ENCODE measurements at places on chromosomes 5 and 9.

DNA sequence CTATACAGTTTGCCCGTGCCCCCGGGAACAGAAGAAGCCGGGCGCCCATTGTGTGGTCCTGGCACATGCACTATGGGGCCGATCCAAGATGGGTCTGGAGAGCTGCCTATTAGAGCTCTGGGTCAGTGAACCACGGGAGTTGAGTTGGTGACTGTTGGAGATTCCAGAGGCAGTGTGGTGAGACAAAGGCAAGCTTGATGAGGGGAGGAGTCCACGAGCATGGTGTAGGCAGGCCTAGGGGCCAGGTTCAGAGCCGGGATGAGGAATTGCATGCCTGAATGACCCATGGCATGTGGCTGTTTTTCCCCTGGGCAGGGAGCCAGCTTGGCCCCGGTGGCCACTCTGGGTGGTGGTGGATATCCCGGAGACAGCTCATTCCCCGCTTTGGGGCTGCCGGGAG lies 84.4 kb upstream of the STC2 start:
- DNase-seq, result no peak

DNA sequence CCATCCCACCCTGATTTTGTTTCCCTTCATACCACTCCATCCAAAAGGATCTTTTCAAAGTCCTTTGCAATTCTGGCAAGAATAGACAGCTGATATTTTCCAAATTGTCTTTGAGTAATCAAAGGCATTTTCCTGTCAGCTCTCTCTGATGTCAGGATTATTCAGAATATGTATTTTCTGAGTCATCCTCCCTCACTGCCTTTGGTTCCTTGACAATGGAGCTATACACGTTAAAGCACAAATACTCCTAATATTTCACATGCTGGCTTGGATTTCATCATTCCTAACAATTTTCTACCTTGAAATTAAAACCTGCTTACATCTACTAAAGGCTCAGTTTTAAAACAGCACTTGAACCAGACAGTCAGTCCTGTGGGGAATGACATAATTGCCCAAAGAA lies 379.4 kb downstream of the GADD45G start:
- DNase-seq, result no peak

DNA sequence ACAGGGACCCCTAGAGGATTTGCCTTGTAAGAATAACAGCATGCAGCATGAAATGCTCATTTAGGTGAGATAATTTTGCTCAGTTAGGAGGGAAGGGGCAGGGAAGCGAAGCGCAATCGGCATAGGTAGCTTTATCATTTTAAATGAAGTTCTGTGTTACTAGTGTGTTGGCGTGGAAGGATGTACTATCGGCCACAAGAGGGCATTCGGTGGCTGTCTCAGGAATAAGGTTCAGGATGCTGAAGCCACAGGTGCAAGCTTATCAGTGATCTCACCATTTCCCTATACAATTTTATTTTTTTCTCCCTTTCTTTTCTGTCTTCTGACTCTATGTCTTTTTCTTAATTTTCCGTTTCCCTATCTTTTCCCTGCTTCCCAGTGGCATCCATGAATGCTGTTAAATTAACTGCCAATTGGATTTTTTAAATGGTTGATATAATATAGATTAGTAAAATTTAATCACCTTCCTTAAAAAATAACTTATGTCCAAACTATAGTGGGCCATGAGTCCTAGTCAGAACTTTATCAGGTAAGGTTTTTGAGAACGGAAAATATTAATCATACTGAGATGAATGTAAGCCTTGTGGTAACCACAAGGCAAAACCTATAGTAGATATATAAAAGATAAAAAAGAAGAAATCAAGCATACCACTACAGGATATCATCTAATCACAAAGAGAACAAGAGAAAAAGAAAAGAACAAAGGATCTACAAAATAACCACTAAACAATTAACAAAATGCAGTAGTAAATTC lies 1.2 kb upstream of the INSL6 start:
- peak; percentile 55 for DNase-seq

GRCh38 chr5:173279166-173279565 lies 44.2 kb upstream of the NKX2-5 start:
- DNase-seq, result no peak

DNA sequence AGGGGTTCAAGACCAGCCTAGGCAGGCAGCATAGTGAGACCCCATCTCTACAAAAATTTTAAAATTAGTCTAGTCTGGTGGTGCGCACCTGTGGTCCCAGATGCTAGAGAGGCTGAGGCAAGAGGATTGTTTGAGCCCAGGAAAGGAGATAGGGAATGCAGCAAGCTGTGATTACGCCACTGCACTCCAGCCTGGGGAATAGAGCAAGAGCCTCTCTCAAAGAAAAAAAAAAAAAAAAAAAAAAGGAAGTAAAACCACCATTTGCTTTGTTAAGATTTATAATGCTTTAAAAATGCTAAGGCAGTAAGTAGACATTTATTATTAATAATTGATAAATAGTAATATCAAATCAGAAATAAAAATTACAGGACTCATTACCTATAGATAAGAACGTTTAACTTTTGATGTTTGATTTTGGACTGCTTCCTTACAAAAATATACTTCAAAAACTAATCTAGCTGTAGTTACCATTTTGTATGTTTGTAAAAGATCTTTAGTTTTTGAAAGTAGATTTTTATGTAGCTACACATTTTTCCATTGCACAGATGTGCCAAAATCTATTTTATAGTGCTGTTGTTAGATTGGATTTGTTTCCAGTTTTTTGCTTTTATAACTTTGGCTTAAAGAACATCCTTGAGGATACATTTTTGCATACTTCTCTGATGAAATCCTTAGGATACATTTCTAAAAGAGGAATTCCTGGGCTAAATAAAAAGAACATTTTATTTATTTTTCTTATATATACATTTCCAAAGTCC lies 86.4 kb downstream of the INIP start:
- no peak for DNase-seq

GRCh38 chr9:138009016-138009802 lies 131.6 kb downstream of the CACNA1B start:
- DNase-seq, result no peak

DNA sequence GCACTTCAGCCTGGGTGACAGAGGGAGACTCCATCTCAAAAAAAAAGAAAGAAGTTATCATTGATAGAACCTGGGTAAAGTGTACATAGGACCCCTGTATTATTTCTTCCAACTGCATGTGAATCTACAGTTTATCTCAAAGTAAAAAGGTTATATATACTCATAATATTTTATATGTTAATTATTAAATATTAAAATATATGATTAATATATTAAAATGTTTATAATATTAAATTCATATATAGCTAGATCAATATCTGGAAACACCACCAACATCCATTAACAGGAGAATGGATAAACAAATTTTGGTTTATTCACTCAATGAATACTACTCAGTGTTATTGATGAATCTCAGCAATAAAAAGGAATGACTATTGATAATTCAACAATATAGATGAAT lies 19.7 kb downstream of the C5orf15 start:
- no peak for DNase-seq

DNA sequence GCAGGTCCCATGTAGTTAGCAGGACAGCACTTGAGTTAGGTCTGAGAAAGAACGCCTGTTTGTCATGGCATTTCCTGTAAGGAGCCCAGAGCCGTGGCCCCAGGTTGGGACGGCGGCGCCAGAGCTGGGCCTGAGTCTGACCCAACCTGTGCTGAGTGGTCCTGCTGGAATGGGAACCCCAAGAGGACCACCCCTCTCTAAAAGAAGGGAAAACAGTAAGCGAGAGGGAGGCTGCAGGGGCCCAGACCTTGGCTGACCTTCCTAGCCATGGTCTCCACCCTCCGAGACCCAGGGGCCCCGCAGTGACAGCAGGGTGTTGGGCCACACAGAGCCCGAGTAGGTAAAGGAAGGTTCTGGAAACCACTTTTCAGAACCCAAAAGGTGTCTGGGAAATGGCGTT lies 1.8 kb upstream of the LRRC14B start:
- no peak for DNase-seq

DNA sequence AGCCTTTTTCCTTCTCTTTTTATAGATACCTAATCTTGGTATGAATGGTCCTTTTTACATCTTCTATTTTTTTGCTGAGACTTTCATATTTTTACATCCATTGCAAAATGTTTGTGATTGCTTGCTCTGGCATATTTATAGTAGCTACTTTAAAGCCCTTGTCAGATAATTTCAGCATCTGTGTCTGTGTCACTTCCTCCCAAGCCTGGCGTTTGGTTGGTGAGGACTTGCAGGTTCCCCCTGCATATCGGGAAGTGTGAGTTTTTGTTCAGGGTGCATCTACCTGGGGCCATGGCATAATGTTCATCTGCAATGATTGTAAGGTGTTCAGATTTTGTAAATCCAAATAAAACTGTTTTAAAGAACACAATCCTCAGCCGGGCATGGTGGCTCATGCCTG lies 8.9 kb downstream of the FBXW5 start:
- DNase-seq, result no peak

DNA sequence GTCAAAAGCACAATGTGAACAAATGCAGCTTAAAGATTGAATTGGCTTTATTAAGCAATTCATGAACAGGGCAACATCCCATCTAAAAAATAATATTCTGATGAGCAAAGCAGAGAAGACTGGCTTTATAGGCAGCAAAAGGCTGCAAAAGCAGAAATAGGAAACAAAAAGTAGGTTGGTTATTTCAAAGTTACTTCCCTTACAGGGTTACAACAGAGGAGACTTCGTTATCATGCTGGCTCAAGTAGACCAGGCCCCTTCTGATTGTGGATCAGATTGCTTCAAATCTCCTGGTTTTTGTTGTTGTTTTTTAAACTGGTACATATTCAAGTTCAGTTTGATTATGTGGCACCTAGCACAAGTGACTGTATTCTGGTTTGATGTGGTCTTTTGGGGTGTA lies 73.1 kb downstream of the MAN2A1 start:
- DNase-seq, result no peak

- no peak for DNase-seq
Measured at GRCh38 chr9:130200038-130200849, 28.0 kb downstream of the NCS1 start.

DNA sequence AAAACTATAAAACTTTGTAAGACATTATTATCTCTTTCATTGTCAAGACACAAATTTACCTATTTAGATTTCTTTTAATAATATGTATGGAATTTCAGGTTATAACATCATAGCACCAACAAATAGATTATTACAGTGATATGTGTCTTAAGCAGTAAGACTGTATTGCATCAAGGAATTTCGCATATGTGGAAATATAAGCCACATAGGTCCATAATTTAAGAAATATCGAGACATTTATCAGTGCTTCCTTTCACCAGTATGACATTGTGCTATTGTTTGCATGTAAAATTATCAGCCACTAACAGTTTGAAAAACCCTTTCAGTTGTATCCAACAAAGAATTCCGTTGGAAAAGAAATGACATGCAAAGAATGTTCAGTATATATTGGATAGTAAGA lies 186.7 kb upstream of the RASA1 start:
- no peak for DNase-seq

GRCh38 chr5:159073026-159073425 lies 26.7 kb downstream of the EBF1 start:
- no peak for DNase-seq

DNA sequence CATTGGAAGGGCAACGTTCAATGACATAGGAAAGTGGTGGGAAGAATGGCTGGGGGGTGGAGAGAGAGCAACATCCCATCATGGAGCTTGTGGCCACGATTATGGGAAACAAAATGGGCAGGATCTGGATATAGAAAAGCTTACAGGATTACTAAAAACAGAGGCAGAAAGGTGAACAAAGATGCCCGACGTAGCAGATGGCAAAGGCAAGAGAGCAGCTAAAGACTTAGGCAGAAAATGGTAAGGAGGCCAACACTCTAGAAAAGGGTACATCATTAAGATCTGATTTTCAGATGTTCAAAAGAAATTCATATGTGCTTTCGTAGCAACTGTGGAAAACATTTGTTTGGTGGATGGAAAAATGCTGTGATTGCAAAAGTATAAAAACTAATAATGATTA lies 102.5 kb downstream of the OTULIN start:
- DNase-seq, result no peak

GRCh38 chr5:150672237-150672883 lies 11.3 kb downstream of the MYOZ3 start:
- DNase-seq, result peak; percentile 52

DNA sequence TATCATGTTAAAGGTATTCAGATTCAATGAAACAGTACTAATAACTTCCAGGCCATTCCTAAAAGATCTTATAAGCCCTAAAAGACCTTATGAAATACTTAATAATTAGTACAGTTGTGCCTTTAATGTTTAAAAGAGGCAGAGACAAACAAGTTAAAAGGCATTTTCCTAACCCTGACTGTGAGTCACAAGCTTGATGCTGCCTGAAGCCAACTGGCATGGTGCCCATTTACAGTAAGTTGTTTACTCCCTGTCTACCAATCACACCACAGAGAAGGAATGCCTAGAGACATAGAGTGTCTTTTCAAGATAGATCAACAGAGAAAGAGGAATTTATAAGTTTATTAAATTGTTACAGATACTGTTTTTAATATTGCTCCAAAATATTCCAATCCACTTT lies 47.8 kb downstream of the NR3C1 start:
- DNase-seq, result peak; percentile 50

- DNase-seq, result no peak
Measured at GRCh38 chr9:15032860-15033259, 122.6 kb upstream of the FREM1 start.

DNA sequence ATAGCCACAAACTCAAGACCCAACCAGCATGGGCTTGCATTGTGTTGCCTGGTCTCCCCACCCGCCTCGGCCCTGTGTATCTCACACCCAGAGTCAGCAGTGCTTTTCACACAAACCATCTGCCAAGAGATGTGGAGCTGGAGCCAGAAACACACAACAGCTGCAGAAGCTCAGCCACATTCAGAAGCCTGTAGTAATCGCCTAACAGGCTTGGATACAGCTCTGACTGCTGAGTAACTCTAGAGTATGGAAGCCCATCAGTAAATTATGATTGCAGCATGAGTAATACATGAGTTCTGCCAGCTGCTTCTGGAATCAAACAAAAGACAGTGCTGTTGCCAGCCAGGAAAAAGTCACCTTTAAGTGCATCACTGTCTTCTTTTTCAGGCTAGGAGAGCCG lies 16.0 kb downstream of the TEK start:
- peak; percentile 54 for DNase-seq

DNA sequence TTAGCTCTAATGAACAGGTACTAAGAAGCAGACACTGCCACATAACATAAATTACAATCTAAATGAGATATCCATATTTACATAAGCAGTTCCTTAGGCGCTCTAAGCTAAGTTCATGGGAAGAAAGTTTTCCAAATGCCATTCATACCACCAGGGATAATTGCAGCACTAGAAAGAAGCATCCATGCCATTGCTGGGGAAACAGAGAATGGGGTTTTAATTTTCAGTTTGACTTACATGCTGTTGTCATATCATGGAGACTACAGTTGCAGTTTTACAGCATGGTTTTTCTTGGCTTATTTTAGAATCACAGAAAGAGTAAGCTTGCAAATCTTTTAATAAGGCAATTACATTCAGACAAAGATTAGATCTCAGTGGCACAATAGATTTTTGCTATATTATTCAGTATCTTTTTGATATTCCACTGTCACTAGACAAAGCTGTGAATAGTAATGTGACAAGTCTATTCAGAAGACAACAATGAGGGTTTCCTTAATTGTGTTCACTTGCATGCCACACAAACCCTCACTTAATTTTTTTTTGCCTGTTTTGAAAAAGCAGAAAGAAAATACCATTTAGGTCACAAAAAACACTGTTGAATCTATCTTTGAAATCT lies 108.4 kb upstream of the ELAVL2 start:
- no peak for DNase-seq

GRCh38 chr9:104934691-104935500 lies 6.9 kb upstream of the ABCA1 start:
- no peak for DNase-seq
